ENCODE measurements at places on chromosomes 5 and 9.

- DNase-seq = no peak
Measured at GRCh38 chr5:171427318-171428167, 8.1 kb downstream of the FGF18 start.

- no peak for DNase-seq
Measured at GRCh38 chr5:142327111-142327842, 2.5 kb upstream of the SPRY4 start.

DNA sequence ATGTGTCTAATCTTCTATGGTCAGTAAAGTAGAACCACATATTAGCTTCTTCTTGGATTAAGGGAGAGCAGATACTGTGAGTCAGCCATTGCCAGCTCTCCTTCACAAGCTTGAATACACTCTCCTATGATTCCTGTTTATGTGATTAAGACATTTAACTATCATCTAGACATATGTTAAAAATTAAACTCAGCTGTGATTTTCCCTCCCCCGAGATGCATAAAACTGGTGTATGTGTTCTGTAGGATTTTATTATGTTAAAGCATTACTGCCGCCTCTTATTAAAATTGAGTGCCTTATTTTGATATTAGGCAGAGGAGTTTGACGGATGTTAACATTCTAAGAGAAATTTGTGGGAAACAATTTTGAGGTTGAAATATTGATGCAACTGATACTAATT is 114.6 kb downstream of the ACTBL2 start:
- no peak for DNase-seq

DNA sequence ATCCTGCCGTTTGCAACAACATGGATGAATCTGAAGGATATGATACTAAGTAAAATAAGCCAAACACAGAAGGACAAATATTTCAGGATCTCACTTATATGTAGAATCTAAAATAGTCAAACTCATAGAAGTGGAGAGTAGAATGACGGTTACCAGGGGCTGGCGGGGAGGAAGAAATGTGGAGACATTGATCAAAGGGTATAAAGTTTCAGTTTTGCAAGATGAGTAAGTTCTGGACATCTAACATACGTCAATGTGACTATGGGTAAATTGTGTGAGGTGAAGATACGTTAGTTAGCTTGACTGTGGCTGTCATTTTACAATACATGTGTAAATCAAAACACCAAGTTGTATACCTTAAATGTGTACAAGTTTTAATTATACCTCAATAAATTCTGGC is 200.3 kb downstream of the SNX18 start:
- DNase-seq = no peak

DNA sequence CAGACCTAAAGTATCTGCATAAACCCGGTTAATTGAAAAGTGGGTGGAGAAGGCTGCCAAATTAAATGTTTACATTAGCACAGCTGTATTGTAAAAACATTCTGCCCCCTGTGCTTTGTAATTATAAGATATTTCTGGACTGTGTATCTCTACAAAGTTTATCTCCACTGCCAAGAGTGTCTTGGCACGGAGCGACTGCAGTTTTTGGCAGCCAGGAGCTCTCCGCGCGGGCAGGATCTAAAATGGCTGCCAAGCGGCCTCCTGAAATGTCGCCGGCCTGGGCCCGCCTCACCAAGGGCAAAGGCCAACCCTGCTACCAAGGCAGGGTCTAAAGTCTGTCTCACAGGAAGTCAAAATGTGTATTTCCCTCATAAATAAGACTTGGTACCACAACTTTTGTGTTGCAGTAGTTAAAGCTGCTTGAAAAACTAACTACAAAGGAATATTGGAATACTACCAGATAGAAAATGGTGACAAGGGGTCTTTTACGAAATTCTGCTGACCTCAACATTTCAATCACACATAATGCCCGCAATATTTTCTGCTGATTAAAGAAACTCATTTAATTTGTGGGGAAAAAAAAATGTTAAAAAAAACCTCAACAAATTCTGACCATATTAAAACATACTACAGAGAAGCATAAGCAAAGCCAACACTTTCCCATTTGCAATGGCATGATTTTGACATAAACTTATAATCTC is 110.4 kb downstream of the NFIB start:
- no peak for DNase-seq

DNA sequence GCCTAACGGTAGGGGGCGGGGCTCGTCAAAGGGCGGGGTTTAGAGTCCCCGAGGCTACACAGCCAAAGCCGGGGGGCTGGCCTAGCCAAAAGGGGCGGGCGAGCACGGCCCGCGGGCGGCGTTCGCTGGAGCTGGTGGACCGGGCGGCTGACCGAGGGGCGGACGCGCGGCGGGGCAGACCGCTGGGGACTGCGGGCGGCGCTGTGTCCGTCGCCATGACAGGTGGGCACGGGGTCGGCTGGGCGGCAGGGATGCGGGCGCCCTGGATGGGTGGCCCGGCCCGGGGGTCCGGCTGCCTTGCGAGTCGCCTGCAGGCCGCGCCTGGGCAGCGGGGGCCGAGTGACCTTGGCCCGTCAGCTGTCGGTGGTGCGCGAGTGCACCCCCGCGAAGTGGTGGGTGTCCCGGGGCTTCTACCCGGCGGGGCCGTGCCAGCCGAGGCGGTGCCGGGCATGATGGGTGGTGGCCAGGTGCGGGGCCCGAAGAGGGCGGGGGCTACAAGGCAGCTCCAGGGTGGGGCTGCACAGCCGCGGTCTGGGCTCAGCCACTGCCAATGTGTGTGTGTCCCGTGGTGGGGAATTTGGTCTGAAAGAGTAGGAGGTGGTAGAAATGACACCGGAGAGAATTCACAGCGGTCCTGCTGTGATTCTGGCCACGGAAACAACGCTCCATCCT is at the start of gene CARD19:
Gene CARD19, plus strand, starts transcription at position 87 of the 672 bp plus-strand sequence. Its CDS starts 129 bp downstream, at position 216.
- peak; percentile 31 for DNase-seq

DNA sequence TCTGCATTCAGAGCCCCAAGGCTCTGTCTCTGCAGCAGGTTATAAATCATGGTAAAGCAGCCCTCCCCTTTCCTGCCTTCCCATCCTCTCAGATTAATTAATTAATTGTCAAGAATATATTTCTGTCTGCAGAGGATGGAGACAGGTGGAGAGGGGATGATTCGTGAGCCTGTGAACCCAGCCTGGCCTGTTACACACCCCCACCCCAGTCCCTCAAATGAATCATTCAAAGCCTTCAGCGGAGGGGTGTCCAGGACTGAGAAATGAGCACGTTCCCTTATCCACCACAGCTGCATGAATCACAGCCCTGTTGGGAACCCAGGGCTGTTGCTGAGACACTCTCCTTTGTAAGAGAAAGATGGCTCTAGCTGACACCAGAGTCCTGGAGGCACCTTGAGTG is 56.0 kb downstream of the NIPAL4 start:
- DNase-seq = peak; percentile 77

- DNase-seq = no peak
Measured at GRCh38 chr5:53906736-53907135, 346.3 kb downstream of the NDUFS4 start.
